ENCODE measurements at places on chromosomes 5 and 9. TPM values are rescaled to one million over a fixed set of nuclear protein-coding genes. Genes with fewer than 3 reads are reported as not detected.

- no peak overlapping the region for H3K4me3 ChIP-seq
- H3K4me1 ChIP-seq, result no peaks in the 10 kb centered on the region
- DNase-seq, result no peak
- no peak overlapping the region for H3K27ac ChIP-seq
- H3K27me3 ChIP-seq, result no peaks in the 10 kb centered on the region
These were observed 93.5 kb downstream of the PHF2 start for GRCh38 chr9:93669958-93670207.

- no peaks in the 10 kb centered on the region for H3K27me3 ChIP-seq
- H3K36me3 ChIP-seq, result no peaks in the 10 kb centered on the region
- H3K4me1 ChIP-seq, result no peaks in the 10 kb centered on the region
- DNase-seq, result no peak
- H3K27ac ChIP-seq, result no peak overlapping the region
These were observed 1.8 kb upstream of the JAKMIP2 start for GRCh38 chr5:147784146-147784987.

GRCh38 chr5:139659695-139660101 lies 11.5 kb downstream of the CXXC5 start:
- H3K36me3 ChIP-seq, result no peaks in the 10 kb centered on the region
- DNase-seq, result no peak
- H3K27ac ChIP-seq, result no peak overlapping the region
- no peaks in the 10 kb centered on the region for H3K27me3 ChIP-seq
- peaks cover 29% of the 10 kb centered on the region for H3K4me1 ChIP-seq

DNA sequence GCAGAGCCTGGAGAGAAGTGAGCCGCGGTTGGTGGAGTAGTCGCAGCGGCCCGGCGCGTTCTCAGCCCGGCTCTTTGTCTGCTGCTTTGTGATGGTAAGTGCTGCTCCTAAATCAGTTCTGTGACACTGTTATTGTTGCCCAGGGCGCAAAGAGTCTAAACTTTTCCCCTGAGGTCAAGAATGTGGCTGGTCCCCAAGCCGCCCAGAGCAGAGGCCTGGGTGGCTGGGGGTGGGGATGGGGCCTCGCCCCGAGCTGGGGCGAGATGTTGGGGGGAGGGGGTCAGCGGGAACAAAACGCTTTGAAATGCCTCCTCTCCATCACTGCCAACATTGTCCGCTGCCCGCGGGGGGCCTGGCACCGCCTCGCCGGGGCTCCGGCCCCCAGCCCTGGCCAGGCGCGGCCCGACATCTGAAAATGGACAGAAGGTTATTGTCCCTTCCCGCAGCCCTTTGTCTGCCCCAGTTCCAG lies 11.7 kb upstream of the CERCAM start:
- no peaks in the 10 kb centered on the region for H3K36me3 ChIP-seq
- peaks cover 58% of the 10 kb centered on the region for H3K27me3 ChIP-seq
- no peaks in the 10 kb centered on the region for H3K4me1 ChIP-seq
- DNase-seq, result no peak
- peak overlapping the region; percentile 23 for H3K4me3 ChIP-seq

The RELL2 gene
- 11.1 TPM for total RNA-seq

The SPINK6 gene
- not detected for total RNA-seq

The OTP gene
- total RNA-seq, result not detected

The CSF1R gene
- not detected for total RNA-seq
